Neural progenitor cell (in vitro differentiated cells): ENCODE measurements at places on chromosomes 2 and 18. TPM values are rescaled to one million over a fixed set of nuclear protein-coding genes. Genes with fewer than 3 reads are reported as not detected.

Gene LRRTM4
- 17.3 and 20.4 TPM in 2 replicates for total RNA-seq

Gene OR6B2
- not detected in 2 replicates for total RNA-seq

Gene UGT1A4
- not detected in 2 replicates for total RNA-seq

Gene ANXA4
- total RNA-seq: 4.7 and 7.0 TPM in 2 replicates

Gene SLC8A1
- total RNA-seq: 6.5 and 9.6 TPM in 2 replicates

Gene TMEM178A
- total RNA-seq: 11.8 and 19.2 TPM in 2 replicates

Gene CRYGC
- not detected in 2 replicates for total RNA-seq

Gene PTPRM
- total RNA-seq: 13.9 and 18.6 TPM in 2 replicates

Gene MAP3K20
- 10.7 and 18.0 TPM in 2 replicates for total RNA-seq

Gene POTEI
- total RNA-seq: 1.8 and 2.4 TPM in 2 replicates

Gene ZC3H6
- total RNA-seq: 16.0 and 21.7 TPM in 2 replicates

Gene PLCD4
- 0.12 and 1.1 TPM in 2 replicates for total RNA-seq

Gene AGXT
- total RNA-seq: not detected in 2 replicates

Gene SNTG2
- 1.1 and 5.5 TPM in 2 replicates for total RNA-seq

Gene KCNG2
- total RNA-seq: 0.99 TPM in 1 of 2 replicates, not detected in the other

Gene DNPEP
- total RNA-seq: 36.6 and 120 TPM in 2 replicates

Gene CRACDL
- total RNA-seq: 0.07 and 0.28 TPM in 2 replicates

Gene WDR54
- 88.1 and 138 TPM in 2 replicates for total RNA-seq

Gene TRAPPC8
- 46.4 and 51.5 TPM in 2 replicates for total RNA-seq

Gene RGPD3
- 0.07 and 0.25 TPM in 2 replicates for total RNA-seq

Gene FNDC4
- 6.2 and 18.3 TPM in 2 replicates for total RNA-seq

Gene ALK
- 0.06 TPM in 1 of 2 replicates, not detected in the other for total RNA-seq

Gene SLC19A3
- total RNA-seq: 0.96 and 1.6 TPM in 2 replicates

Gene MC5R
- not detected in 2 replicates for total RNA-seq

Gene SOX11
- 176 and 178 TPM in 2 replicates for total RNA-seq

Gene ADD2
- 45.3 and 63.3 TPM in 2 replicates for total RNA-seq

Gene ALPP
- total RNA-seq: not detected in 2 replicates

Gene DLX1
- not detected in 2 replicates for total RNA-seq

Gene MARS2
- 5.7 and 8.4 TPM in 2 replicates for total RNA-seq

Gene LOXHD1
- not detected in 2 replicates for total RNA-seq

Gene PLEKHA3
- total RNA-seq: 5.9 and 26.2 TPM in 2 replicates

Gene DYSF
- 0.39 and 1.1 TPM in 2 replicates for total RNA-seq

Gene SH3RF3
- 0.28 TPM in 2 replicates for total RNA-seq

Gene BMP10
- total RNA-seq: not detected in 2 replicates

Gene ADRA2B
- total RNA-seq: 3.0 and 10.5 TPM in 2 replicates

Gene TTLL4
- total RNA-seq: 39.8 and 41.0 TPM in 2 replicates

Gene FOXI3
- total RNA-seq: 0.51 and 0.90 TPM in 2 replicates

Gene DCDC2C
- total RNA-seq: not detected in 2 replicates

Gene DSG1
- total RNA-seq: not detected in 2 replicates

Gene GKN1
- not detected in 2 replicates for total RNA-seq

Gene RAB6C
- 0.07 TPM in 1 of 2 replicates, not detected in the other for total RNA-seq

Gene INHA
- 0.31 TPM in 1 of 2 replicates, not detected in the other for total RNA-seq

Gene DUSP19
- total RNA-seq: 3.5 and 6.7 TPM in 2 replicates

Gene BOLL
- total RNA-seq: not detected in 2 replicates

Gene SERPINB7
- total RNA-seq: not detected in 2 replicates

Gene IL36G
- 0.59 and 1.3 TPM in 2 replicates for total RNA-seq

Gene DOK6
- total RNA-seq: 0.43 TPM in 2 replicates

Gene SLC1A4
- 1.3 and 1.8 TPM in 2 replicates for total RNA-seq

Gene GLI2
- 9.4 and 39.6 TPM in 2 replicates for total RNA-seq

Gene CAPN14
- 0.04 and 0.19 TPM in 2 replicates for total RNA-seq
